ENCODE measurements at places on chromosomes 12 and 14. TPM values are rescaled to one million over a fixed set of nuclear protein-coding genes. Genes with fewer than 3 reads are reported as not detected.

GRCh38 chr14:65966188-65966587 is 520.0 kb upstream of the CCDC196 start:
- DNase-seq = no peak

- DNase-seq = no peak
Measured at GRCh38 chr14:85584481-85584880, 54.5 kb downstream of the FLRT2 start.

- no peak for DNase-seq
Measured at GRCh38 chr14:100850841-100851585, 25.1 kb downstream of the MEG3 start.

DNA sequence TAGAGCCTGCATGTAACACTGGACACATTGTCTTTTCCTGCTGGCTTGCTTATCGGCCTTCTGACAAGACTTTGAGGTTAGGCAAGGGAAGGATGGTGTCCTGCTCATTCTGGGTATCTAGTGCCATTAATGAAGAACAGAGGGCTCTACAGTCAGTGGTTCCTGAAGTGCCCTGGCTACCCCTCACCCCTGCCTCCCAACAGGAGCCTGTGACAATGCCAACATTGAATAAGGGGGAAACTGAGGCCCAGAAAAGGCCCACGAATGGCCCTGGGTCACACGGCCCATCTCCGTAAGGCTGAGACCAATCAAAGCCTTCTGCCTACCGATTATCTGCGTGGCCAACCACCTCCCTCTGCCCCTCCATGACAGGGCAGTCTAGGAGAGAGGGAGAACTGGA is 2.1 kb downstream of the IFI27L2 start:
- no peak for DNase-seq

GRCh38 chr14:105128059-105128458 is 40.5 kb downstream of the JAG2 start:
- DNase-seq = no peak

- DNase-seq = no peak
Measured at GRCh38 chr12:77062846-77063461, 2.4 kb downstream of the E2F7 start.

DNA sequence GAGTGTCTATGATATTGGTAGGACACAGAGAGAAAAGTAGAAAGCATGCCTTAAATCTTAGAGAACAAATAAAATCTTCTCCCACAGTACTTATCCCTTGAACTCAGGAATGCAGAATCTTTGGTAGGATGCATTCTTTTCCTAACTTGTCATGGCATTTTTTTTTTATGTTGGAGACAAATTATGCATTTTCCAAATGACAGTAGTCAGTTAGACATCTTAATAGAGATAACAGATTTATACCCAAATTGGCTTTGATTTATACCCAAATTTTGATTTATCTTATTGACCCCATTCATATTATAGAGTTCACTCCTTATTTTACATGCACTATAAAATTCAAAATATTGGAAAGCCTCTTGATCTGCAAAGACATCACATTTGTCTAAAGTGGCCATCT is 132.9 kb downstream of the CNTN1 start:
- DNase-seq = no peak

GRCh38 chr12:62653740-62654139 is 187.1 kb downstream of the MON2 start:
- DNase-seq = no peak

DNA sequence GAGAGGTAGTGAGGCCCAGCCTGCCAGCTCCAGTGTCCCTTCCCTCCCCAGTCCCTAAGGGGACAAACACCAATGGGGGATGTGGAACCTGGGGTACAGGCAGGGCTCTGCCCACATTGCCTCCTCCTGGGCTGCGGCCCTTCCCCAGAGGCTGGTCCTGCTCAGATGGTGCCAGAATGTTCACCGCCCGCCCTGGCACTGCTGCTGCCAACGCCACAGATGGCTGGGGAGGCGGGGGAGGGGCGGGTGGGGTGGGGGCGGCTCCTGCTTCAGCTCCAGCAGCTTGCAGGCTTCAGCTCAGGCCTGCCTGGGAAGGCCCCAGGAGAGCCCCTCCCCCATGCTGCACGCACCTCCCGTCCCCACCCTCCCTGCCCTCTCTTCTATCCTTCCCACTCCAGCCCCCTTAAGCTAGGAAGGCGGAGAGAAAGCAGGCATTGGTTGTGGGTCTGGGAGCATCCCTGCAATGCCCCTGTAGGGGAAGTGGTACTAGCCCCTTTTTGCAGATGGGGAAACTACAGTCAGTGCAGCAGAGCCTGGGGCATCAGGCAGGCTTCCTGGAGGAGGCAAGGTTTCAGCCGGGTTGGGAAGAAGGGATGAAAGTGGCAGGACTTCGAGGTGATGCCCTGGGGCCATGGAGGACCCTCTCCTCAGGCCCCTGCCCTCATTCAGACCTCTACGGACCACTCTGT is 2.0 kb upstream of the BEGAIN start:
- DNase-seq = no peak

GRCh38 chr14:91810699-91811098 is 56.6 kb downstream of the TC2N start:
- no peak for DNase-seq

DNA sequence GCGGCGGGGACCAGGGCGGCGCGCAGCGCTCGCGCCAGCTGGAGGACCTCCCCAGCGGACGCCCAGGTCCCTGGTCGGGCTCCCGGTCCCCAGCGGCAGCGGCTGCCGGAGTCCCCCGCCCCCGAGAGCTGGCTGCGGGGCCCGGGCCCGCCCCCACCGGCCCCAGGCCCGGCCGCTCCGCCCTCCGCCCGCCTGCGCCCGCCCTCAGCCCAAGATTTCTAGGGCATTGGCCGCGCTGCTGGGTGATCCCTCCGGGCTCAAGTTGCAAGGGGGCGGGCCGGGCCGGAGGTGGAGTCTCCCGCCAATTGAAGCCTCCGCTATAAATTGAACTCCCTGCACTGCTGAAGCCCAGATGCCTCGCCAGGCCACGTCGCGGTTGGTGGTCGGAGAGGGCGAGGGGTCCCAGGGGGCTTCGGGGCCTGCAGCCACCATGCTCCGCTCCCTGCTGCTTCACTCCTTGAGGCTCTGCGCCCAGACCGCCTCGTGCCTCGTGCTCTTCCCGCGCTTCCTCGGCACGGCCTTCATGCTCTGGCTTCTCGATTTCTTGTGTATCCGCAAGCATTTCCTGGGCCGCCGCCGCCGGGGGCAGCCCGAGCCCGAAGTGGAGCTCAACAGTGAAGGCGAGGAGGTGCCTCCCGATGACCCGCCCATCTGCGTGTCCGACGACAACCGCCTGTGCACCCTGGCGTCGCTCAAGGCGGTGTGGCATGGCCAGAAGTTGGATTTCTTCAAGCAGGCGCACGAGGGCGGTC is at the start of gene DIO3:
DIO3 (plus strand) TSS at position 351 of the 752 bp plus-strand sequence.
- DNase-seq = no peak

- DNase-seq = peak; percentile 88
Measured at GRCh38 chr14:52025310-52025709, 36.0 kb downstream of the RTRAF start.

DNA sequence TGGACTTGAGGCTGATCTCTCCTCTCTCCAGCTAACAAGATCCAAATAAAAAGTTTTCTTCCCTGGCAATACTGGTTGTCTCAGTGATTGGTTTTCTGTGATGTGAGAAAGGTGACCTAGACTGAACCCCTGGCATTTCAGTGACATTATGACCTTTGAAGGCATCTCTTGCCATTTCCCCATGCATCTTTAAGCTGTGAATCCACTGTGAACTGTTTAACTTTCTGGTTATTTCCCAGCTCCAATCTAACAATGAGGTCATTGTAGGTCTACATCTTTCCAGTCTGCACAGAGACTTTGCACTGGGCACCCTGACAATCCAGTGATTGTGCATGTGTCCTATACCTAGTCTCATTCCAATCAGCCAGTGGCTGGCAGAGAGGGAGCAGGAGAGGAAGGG is 155.9 kb upstream of the NUDT4 start:
- no peak for DNase-seq

DNA sequence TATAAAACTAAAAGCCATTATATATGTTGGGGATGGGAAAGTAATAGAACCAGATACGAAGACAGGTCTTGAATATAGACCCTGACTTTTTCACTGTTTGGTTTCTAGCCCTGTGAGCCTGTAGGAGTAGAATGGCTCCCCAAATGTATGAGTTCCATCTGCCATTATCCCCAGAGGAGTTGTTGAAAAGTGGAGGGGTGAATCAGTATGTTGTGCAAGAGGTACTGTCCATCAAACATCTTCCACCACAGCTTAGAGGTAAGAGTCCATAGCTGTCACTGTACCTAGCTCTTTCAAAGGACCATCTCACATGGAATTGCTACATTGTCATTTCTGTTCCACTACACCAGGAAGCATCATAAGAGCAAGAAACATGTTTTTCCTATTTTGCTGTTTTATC is 1.1 kb downstream of the NCAPD2 start:
- DNase-seq = no peak

DNA sequence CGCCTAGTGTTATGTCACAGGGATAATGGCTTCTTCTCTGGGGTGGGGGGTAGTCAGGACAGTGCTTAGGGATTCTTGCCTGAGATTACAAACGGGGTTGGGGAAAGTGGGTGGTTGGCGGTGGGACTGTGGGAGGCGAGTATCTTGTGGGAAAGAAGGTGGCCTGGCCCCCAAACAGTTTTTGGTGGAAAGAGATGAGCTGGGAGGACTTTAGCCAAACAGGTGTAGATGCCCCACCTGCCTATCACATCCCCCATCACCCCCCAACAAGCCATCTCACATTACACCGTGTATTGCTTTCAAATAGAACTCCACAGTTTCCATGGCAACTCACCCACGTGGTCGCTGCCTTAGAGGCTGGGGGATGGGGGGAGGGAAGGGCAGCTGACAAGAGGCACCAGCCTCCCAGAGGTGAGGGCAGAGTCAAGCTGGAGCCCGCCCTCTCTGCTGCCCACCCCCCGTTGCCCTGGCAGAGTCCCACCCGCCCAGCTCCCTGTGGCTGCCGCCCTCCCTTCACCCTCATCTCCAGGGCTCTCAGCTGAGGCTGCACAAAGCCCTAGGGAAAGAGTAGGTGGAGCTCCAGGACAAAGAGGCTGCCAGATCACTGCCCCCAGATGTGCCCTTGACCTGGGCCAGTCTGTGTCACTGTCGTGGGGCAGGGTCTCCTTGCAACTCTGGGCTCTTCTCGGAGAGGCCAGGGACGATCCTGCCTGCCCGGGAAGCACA is 98.3 kb downstream of the LRRC74A start:
- DNase-seq = no peak

DNA sequence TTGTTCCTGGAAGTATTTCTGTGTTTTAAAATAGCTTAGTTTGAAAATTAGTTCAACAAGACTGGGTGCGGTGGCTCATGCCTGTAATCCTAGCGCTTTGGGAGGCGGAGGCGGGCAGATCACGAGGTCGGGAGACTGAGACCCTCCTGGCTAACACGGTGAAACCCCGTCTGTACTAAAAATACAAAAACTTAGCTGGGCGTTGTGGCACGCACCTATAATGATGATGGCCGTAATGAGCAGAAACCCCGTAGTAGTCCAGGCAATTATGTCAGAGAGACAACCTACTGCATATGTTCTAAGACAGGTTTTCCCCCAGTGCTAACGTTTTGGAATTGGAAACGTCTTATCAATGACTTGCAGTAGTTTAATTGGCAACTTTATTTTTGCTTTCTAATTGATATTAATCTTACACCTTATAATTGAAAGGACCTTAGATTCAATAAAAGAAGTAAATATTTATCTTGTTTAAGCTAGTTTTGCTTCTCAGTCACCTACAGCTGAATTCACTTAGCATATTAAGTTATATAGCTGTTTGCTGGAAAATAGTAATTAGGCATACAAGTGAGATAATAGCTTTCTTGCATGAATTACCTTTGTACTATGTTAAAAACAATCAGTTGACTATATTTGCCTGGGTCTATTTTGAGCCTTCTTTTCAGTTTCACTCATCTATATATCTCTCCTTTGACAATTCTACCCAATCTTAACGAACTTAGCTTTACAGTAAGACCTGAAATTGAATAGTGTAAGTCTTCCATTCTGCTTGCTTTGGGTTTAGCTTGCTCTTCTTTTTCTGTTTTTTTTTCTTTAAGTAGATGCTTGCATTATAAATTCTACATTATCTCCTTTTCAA is 15.6 kb downstream of the CLECL1 start:
- DNase-seq = no peak

- DNase-seq = no peak
Measured at GRCh38 chr12:116002890-116003536, 274.5 kb downstream of the MED13L start.

DNA sequence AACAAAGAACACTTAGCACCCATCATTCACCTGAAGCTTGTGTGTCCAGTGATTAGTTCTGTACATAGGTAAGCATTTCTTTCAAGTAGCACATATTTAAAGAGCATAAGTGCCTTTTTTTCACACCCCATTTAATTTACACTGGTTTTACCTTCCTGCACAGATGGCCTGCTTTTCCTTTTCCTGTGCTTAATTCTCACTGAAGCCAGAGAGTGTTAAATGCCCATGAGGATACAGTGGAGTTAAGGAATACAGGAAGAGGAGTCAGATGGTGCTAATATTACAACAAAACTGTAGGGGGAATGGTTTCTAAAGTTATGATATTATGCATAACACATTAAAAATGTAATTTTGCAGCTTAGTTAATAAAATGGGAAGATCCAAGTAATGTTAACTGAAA is 31.0 kb upstream of the SLC38A1 start:
- no peak for DNase-seq

GRCh38 chr14:77979666-77980351 is 179.9 kb downstream of the ADCK1 start:
- peak; percentile 7 for DNase-seq

GRCh38 chr14:20583142-20583541 is 4.7 kb downstream of the RNASE11 start:
- no peak for DNase-seq

DNA sequence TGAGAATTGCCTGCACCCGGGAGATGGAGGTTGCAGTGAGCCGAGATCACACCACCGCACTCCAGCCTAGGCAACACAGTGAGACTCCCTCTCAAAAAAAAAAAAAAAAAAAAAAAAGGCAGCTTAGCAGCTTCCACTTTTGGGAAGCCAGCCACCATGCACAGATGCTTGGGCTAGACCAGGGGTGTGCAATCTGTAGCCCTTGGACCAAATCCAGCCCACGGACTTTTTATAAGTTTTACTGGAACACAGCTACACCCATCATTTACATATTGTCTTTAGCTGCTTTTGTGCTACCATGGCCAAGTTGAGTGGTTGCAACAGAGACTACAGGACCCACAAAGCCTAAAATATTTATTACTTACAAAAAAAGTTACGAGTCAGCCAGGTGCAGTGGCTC is 6.7 kb downstream of the CIT start:
- no peak for DNase-seq

DNA sequence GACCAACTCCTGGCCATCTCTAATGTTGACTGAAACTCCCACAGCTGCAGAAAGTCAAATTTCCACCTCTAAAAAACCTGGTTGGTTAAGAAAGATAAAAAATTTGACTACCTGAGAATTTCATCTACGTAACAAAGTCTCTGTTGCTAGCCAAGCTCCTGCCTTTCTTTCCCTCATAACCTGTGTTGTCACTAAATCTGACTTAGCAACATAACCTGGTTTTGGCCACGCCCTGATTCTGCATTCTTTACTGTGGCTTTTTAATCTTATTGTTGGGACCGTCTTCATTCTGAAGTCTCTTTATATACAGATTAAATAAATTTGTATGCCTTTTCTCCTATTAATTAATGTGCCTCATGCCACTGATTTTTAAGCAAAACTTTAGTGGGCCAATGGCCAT is 16.1 kb upstream of the CD69 start:
- no peak for DNase-seq

TMEM132C gene
- polyA plus RNA-seq = not detected

USP44 gene
- 1.2 TPM for polyA plus RNA-seq

NEUROD4 gene
- not detected for polyA plus RNA-seq

PAPOLA gene
- polyA plus RNA-seq = 92.4 TPM

SLC4A8 gene
- polyA plus RNA-seq = 7.3 TPM

VRK1 gene
- polyA plus RNA-seq = 3.7 TPM

TSPAN19 gene
- not detected for polyA plus RNA-seq

RTL1 gene
- polyA plus RNA-seq = not detected

PLEK2 gene
- 3.1 TPM for polyA plus RNA-seq
